Activated CD4-positive, alpha-beta T cell treated with anti-CD3 and anti-CD28 coated beads, Interleukin-10, Interleukin-2, amounts not matched to agents 100 ng/mL and 50 ng/mL, durations not matched to agents 16 hours and 8 hours (primary cell): ENCODE measurements at places on chromosomes 3 and 15.

DNA sequence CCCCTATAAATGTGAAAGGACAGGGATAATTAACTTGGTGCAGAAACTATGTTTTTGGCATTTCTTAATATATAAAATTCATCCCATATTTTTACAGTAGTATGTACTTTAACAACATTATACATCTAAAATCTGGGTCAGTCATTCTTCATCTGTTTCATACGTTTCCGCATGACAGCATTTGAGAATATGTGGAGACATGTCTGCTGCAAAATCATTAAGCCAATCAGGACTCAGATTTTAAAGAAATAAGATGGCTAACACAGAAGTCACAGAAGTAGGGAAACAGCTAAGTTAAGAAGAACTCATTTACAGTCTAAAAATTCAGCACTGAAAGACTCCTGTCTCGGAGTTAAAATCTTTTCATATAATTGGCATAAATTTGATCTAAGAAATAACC lies 200.4 kb downstream of the TAFA4 start:
- DNase-seq, result no peak

GRCh38 chr3:197343656-197344408 lies 45.4 kb upstream of the DLG1 start:
- no peak for DNase-seq

DNA sequence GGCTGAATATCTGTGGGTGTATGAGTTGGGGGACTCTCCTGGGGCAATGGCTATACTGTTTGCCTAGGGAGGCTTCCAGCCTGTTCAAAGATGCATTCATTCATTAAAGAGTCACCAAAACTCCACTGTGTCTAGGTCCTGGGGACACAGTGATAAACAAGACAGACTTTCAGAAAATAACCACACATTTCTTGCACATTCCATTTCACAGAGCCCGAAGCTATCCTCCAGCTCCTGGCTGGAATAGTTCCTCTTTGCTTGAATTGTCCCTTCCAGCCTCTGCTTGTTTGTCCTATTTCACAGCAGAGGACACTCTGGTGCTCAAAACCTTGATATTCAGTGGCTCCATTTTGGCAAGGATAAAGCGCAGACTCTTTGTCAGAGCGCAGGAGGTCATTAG lies 61.7 kb upstream of the ITGA11 start:
- no peak for DNase-seq

- DNase-seq, result no peak
Observed at GRCh38 chr3:72892870-72893269, 5.0 kb downstream of the GXYLT2 start.

GRCh38 chr3:26838026-26838425 lies 215.5 kb downstream of the LRRC3B start:
- DNase-seq, result no peak

- no peak for DNase-seq
Observed at GRCh38 chr3:128515967-128516366, 23.0 kb upstream of the GATA2 start.

DNA sequence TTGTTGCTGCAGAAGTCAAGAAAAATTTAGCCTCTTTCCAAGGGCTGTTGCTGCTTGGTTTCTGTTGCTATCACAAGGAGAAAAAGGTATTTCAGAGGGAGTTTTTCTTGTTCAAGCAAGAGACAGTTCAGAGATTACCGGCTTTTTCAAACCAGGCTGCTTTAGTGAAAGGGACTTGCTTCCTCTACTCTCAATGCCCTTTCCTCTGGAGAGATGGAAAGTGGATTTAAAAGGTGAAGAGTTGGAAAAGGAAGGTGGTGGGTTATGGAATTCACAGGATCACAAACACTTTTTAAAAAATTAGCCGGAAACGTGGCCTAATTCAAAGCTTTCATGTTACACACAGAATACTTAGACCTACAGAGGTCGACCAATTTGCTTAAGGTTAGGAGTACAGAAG lies 1.1 kb downstream of the PARP6 start:
- peak; percentile 2 for DNase-seq

- no peak for DNase-seq
Observed at GRCh38 chr3:38212141-38212540, 46.8 kb downstream of the OXSR1 start.

DNA sequence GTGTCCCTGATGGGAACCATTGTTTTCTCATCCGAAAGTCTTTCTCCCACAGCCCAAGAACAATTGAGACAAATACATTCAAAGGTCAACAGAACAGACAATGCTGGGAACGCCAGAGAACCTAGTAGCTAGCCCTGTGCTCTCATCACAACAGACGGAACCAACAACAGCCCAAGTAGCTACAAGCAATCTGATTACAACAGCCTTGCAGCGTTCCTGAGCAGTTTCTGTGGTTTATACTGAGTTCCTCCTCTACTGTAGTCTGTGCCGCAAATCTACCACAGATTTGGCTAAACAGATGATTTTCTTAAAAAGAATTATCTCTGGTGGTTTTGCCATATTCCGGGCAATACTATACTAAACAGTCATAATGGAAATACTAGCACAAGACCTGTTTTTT lies 435.6 kb downstream of the MECOM start:
- DNase-seq, result peak; percentile 71

DNA sequence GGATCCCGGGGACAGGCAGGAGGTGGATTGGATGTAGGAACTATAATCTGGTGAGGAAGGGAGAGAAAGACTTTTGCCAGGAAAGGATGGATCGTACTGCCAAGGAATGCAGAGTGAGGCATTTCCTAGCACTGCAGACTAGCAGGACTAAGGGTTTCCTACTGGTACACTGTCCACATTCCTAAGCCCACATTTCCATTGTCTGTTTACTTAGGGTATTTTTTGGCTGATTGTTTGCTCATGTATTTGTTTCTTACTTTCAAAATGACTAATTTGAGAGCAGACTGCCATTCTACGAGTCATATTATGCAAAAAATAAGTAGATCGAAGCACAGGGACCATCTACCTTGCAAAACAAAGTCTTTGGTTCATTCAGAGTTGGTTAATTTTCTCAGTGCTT lies 1029.5 kb upstream of the NR2F2 start:
- peak; percentile 14 for DNase-seq
